Upper lobe of right lung (tissue), 1 donor: ENCODE measurements at places on chromosomes 5 and 9. TPM values are rescaled to one million over a fixed set of nuclear protein-coding genes. Genes with fewer than 3 reads are reported as not detected.

GRCh38 chr9:120513825-120514396 lies 66.1 kb downstream of the CDK5RAP2 start:
- DNase-seq = no peak

DNA sequence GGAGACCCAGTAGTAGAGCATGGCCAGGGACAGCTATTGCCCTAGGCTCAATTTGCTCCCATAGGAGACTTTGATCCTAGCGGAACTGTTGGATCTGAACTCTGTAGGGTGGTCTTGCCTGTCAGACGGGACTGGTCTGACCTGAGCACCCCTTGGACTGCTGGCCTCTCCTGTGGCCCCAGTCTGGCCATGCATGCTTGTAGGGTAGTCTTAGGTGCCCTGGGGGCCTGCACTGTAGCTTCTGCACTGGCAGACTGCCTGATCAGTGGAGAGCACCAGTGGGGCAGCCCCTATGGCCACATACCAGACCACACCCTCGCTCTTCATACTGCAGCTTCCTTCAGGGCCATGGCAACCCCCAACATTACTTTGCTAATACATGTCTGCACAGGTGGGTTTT lies 396.1 kb upstream of the GRAMD2B start:
- DNase-seq = no peak

- DNase-seq = no peak
Measured at GRCh38 chr5:81826128-81826527, 75.2 kb upstream of the SSBP2 start.

DNA sequence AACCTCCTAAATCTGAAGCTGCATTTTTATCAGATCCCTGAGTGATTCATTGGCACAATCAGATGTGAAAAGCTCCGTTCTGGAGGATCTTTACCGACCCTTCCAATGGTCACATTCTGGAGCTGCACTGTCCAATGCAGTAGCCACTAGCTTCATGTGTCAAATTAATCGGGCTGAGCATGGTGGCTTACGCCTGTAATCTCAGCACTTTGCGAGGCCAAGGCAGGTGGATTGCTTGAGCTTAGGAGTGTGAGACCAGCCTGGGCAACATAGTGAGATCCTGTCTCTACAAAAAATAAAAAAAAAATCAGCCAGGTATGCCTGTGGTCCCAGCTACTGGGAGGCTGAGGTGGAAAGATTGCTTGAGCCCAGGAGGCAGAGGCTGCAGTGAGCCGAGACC lies 3.7 kb downstream of the IL17B start:
- DNase-seq = no peak

The FAM169A gene
- total RNA-seq = 0.84 TPM

- DNase-seq = no peak
Measured at GRCh38 chr9:14814249-14814628, 91.7 kb upstream of the CER1 start.

GRCh38 chr5:148970228-148970627 lies 92.6 kb downstream of the SH3TC2 start:
- no peak for DNase-seq

GRCh38 chr5:14579731-14580397 lies 1.7 kb upstream of the OTULINL start:
- no peak for DNase-seq

DNA sequence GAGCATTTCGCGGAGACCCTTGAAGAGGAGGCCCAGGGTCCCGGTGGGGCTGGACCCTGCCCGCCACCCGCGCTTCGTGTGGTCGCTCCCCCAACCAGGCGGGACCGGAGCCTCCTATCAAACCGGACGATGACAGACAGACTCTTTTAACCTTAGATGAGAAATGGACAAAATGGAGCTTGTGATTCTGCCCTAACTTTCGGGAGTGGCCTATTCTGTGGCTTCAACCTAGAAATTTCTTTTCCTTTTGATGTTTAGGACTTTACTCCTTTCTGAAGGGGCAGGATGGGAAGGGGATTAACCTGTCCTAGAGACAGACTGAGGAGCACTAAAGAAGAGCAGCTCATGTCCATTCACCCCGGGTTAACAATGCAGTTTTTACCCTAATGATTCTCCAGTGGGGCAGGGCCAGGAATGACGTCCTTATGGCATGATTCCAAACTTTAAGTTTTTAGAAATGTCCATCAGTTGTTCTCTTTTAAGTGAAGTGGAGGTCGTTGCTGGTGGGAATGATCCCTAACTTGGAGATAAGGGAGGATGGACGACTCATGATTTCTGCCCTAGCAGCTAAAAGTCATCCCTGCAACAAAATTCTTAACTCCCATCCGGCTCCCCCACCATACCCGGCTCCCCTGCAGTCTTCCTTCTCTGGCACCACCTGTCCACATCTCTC lies 1.0 kb downstream of the NIPSNAP3A start:
- DNase-seq = no peak

The ADAMTS19 gene
- not detected for total RNA-seq

- DNase-seq = no peak
Measured at GRCh38 chr5:71663191-71663969, 55.7 kb upstream of the CARTPT start.

DNA sequence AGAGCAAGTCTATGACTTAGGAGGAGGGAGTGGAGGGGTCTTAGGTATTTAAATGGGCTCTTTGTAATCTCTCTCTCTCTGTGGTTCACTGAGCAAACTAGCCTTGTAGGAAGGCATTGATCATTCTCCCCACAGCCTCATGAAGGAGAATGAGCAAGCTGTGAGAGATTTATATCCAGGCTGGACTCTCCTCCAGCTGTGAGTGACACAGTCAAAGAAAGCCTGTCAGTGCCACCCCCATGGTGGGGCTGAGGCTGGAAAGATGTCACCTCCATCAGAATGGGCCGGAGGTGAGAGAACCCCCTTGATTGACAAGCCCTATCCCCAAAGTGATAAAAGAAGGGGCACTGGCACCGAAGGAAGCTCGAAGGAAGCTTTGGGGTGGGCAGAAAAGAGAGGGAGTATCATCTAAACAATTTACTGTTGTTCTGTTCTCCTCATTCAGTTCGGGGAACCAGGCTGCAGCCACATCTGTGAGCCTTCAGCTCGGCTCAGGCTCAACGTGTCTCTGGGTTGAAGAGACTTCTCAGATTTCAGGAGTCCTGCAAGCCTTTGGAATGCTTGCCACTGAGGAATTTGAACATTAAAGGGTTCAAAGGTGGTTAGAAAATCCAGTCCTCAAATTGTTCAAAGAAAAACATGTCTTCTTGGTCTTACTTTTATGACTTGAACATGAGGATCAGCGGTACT lies 538.2 kb upstream of the ZNF462 start:
- DNase-seq = no peak

GRCh38 chr9:86794391-86795046 lies 152.8 kb downstream of the GAS1 start:
- DNase-seq = no peak

The LHX3 gene
- not detected for total RNA-seq

DNA sequence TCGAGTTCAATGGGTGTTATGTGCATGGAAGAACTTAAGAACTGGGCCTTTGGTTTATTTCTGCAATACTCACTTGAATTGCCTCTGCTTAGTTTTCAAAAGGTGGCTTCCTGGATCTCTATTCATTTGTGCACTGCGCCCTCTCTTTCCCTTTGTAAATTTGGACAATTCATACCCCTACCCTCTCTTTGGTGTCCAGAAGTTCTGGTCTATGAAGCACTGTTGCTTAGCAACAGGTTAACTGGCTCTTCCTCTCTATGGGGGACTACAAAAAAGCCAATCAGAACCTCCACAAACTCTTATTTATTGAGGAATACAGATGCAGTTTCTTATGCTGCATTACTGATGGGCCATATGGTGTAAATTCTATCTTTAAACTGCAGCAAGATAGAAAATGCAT lies 13.5 kb upstream of the FAM120A start:
- DNase-seq = no peak

DNA sequence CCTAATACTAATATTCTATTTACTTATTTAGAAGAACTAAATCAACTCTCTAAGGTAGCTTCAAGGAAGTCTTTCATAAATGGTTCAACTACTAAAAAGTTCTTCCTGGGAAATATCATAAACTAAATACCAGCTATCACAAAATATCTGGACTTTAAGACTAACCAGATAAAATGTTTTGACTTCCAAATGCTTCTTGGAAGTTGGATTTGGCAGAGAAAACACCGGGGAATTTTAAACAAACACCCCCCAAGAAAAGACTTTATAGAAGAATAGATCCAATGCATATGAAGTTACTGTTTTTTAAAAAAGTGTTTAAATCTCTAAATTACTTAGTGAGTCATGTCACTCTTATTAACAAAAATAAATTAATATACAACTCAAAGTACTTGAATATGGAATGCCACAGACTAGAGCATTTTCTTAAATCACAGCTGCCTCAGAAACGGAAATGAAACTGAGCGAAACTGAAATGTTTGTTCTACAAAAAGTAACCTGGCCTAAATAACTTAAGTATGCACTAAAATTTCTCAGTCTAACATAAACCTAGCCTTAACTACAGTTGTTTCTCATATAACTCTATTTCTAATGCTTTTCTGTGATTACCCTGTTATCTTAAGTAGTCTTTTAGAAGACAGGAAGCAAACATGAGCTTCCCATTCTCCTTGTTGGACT lies 6.8 kb downstream of the ABCA1 start:
- DNase-seq = no peak

DNA sequence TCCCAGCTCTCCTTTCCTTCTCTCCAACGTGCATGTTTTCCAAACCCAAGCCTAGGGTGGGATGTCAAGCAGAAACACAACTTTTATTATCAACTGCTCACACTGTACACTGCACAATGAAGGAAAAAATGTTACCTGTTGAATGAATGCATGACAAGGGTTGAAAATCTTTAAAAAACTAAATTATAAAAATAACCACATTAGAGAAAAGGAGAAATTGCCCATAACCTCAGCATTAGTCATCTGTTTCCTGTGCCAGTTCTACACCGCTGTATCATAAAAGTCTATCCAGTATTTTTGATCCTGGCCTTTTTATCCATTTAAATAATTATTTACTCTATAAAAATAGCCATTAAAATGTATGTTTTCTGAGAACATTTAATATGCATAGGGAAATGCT lies 101.1 kb downstream of the APBA1 start:
- no peak for DNase-seq

The TRAPPC13 gene
- 19.6 TPM for total RNA-seq

The C9orf50 gene
- not detected for total RNA-seq

GRCh38 chr5:13188371-13188770 lies 756.1 kb downstream of the DNAH5 start:
- no peak for DNase-seq

The TNFSF8 gene
- total RNA-seq = 3.8 TPM

GRCh38 chr5:137394380-137394779 lies 104.7 kb downstream of the SPOCK1 start:
- no peak for DNase-seq

- no peak for DNase-seq
Measured at GRCh38 chr5:54073735-54074134, 236.6 kb downstream of the ARL15 start.

The DBH gene
- not detected for total RNA-seq

The NFIB gene
- total RNA-seq = 99.4 TPM

The MOB3B gene
- 17.8 TPM for total RNA-seq

DNA sequence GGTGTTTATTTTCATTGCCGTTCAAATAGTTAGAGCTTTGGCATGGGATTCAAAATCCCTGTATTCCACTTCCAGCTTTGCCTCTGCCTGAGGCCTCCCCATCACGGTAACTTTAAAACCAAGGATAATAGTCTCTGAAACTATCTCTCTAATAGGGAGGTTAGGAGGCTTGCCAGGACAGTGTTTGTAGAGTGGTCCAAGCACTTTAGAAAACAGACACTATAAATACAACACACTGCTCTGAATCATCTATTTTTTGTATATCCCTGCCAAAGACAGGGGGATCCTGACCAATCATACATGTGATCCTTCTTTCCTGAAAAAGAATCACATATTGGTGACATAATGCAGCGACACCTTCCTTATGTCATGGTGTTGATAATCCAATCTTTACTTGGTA lies 326.8 kb downstream of the BNC2 start:
- no peak for DNase-seq

The CD274 gene
- total RNA-seq = 25.9 TPM

DNA sequence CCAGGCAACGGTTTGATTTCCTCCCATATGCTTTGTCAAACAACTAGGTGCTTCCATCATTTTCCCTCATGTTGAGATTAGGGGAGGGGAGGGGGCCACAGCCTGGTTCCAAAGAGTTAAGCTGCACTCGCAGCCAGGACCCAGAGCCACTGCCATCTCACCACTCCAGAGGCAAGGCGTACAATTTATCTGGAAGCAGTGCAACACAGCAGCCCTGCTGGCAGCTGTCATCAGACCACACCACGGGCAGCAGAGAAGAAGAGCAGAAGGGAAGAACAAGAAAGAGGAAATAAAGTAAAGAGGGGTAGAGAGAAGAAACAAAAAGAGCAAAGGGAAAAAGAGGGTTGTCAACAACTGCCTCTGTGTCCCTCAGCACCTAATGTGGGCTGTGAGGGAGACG lies 38.9 kb downstream of the MED27 start:
- no peak for DNase-seq

The SMIM33 gene
- total RNA-seq = not detected

DNA sequence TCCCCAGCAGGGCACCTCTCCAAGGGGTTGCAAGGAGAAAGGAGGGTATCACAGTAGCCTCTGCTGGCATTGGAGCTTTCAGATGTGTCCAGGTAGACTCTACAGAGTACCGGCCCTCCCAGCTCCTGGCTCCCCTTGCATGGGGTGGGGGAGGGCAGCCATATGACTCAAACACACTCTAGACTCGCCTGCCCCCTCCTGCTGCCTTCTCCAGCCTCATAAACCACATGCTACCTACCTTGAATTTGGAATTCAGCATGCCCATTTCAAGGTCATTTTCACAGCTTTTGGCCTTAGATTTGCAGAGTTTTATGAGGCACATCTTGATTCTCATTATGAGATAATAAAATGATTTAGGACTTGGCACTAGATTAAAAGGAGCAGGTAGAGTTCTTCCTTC lies 32.8 kb upstream of the SMIM32 start:
- DNase-seq = no peak

DNA sequence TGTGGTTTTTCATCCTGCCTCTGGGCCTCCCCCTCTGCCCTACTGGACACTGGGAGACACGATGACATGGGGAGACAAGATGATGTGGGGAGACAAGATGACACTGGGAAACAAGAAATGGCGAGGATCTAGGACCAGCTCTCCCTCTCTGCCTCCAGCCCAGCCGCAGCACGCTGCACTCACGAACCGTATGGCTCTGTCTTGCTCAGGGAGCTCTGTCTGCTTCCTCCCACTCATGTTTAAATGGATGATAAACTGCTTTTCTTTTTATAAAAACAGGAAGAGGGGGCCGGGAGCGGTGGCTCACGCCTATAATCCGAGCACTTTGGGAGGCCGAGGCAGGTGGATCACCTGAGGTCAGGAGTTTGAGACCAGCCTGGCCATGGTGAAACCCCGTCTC lies 73.7 kb downstream of the SPATA31D1 start:
- DNase-seq = no peak

The PKD2L2 gene
- not detected for total RNA-seq

The C5orf34 gene
- total RNA-seq = 2.6 TPM

GRCh38 chr9:87611776-87612175 lies 114.1 kb downstream of the DAPK1 start:
- DNase-seq = no peak

The TRIM36 gene
- 3.7 TPM for total RNA-seq

GRCh38 chr9:98324801-98325200 lies 69.4 kb upstream of the TBC1D2 start:
- DNase-seq = no peak

GRCh38 chr9:93119953-93120845 lies 13.9 kb downstream of the NINJ1 start:
- DNase-seq = peak; percentile 97
